MCF 10A (cell line): ENCODE measurements at places on chromosomes 7 and 10. TPM values are rescaled to one million over a fixed set of nuclear protein-coding genes. Genes with fewer than 3 reads are reported as not detected.

- DNase-seq, result peak; percentile 59
These were observed 72.7 kb downstream of the PLCE1 start for GRCh38 chr10:94066411-94066810.

- DNase-seq, result peak; percentile 60
These were observed at the start of gene TMEM139 for GRCh38 chr7:143284591-143285469. Gene TMEM139, plus strand, starts transcription at chr7:143284958. Its CDS starts 1,000 bp downstream, at chr7:143285958.

DNA sequence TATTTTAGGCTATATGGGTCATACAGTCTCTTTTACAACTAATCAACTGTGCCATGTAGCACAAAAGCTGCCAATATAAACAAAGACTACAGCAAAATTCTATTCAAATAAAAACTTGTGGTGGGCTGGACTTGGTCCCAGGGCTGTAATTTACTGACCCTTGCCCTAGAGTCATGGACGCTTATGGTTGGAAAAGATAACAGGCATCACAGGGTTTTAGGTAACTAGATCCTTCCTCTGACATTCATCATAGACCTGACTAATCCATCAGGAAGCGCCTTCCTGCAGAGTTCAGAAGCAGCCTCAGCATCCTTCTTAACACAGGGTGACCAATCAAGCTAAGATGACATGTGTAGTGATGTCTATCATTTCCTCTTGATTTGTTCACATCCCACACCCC, 40.2 kb upstream of the GPAM start:
- DNase-seq, result no peak

- no peak for DNase-seq
These were observed 233.6 kb downstream of the ANK3 start for GRCh38 chr10:60155943-60156683.

- DNase-seq, result no peak
These were observed 68.1 kb downstream of the LHPP start for GRCh38 chr10:124529661-124530214.

The INTS15 gene
- 25.4 and 26.5 TPM in 2 replicates for total RNA-seq

The CPED1 gene
- not detected in 2 replicates for total RNA-seq

The HMX2 gene
- total RNA-seq, result not detected in 2 replicates

The ABCA13 gene
- total RNA-seq, result 0.20 and 0.30 TPM in 2 replicates
